ENCODE measurements at places on chromosomes 5 and 9.
A peak's percentile ranks its signal among the peaks of the same experiment; 100 is the strongest.

- no peak for DNase-seq
These were observed at the start of gene PCDHGC3 for GRCh38 chr5:141475625-141476131. Gene PCDHGC3 (plus strand): TSS chr5:141475966. CDS start chr5:141476117, 151 bp downstream.

DNA sequence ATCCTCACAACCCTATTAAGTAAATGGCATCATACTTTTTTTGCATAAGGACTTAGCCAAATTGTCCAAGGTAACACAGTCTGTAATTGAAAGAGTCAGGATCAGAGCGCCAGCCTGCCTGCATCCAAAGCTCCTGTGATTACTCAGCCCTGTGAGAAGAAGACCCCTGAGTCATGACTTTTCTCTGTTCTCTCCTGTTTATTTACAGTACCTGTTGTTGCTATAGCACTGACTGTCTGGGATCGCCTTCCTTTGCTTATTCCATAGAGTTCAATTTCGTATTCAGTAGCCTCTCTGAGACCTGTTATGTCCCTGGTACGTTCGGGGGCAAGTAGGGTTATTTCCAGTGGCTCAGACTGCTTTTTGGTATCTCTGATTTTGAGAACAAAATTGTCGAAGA, 71.8 kb downstream of the TNC start:
- DNase-seq = no peak

- no peak for DNase-seq
These were observed 93.1 kb upstream of the WWC1 start for GRCh38 chr5:168198359-168198758.

DNA sequence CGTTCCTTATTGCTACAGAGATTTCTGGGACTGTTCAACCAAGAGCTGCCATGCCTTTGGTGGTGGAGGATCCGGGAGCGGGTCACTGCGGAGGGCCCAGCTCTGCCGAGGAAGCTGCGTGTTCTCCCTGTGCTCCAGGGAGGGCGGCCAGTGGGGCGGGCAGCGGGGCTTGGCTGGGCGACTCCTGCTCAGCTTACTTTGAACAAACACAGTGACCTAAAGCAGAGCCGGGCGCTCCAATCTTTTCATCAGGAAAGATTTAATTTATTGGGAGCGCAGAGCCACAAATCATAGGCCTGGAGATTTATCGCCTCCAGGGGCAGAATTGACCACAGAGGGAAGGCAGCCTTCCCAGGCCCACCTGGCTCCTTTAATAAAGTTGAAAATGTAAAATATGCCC, 27.7 kb downstream of the LHX3 start:
- no peak for DNase-seq

- DNase-seq = no peak
These were observed 39.2 kb downstream of the DCAF10 start for GRCh38 chr9:37839496-37840461.

GRCh38 chr5:143516249-143516648, 112.8 kb upstream of the NR3C1 start:
- DNase-seq = no peak

DNA sequence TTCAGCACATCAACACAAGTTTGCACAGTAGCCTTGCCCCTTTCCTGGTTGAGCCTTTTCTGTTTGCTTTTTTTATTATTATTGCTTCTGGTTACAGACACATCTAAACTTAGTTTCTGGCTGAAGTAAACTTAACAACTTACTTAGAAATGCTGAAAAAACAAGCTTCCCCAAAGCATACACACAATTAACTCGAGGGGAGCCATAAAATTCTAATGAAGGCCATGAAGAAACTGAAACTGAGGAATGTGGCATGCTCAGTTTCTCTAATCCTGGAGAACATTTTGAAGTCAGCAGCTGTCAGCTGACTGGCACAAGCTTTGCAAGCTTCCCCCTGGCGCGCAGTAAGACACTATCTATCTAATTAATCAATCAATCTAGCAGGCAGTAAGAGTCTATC, 3.7 kb downstream of the MYO10 start:
- no peak for DNase-seq

DNA sequence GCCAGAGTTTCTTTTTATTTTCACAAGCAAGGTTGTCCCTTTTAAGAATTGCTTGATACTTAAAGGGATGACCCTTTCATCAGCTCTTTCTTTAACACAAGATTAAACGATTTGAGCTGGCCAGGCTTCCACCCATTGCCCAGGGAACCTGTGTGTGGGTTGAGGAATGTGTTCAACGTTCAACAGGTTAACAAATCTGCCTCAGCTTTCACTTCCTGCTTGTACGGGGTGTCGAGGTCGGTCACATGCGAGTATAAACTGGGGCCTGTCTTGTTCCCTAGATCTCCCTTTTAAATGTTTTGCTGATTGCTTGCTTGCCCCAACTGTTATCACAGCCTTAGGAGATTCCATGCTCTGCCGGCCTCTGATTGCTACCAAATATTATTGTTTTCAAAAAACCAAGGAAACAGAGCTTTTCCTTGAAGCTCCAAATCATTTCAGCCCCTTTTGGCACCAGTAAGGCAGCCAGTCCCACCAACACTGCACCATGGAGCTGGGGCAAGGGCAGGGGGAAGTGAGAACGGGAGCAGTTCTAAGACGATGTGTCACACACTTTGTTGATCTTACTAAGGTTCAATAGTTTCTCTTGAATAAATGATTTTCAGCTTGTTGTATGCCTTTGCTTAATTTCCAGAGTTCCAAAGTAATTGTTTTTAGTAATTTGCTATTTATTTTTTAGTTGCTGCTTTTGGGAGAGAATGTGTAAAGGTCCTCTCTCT, 10.7 kb upstream of the CLK4 start:
- no peak for DNase-seq

GRCh38 chr9:99811598-99812383, 9.9 kb upstream of the NR4A3 start:
- no peak for DNase-seq

DNA sequence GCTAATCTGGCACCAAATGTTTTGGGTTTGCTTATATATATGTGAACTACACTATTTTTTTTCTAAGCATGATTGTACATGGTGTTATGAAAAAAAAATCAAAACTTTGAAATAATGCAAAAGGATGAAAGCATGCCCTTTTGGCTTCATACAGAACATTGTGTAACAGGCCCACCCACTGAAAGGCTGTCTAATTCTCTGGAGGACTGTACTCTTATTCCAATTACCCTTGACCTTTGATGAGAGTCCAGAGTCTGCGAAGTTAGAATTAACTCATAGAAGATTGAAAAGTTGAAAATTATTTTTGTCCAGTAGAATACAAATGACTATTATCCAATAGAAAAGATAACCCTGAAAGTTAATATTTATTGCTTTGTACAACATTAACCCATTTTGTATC, 117.4 kb downstream of the ADAMTS12 start:
- DNase-seq = no peak

DNA sequence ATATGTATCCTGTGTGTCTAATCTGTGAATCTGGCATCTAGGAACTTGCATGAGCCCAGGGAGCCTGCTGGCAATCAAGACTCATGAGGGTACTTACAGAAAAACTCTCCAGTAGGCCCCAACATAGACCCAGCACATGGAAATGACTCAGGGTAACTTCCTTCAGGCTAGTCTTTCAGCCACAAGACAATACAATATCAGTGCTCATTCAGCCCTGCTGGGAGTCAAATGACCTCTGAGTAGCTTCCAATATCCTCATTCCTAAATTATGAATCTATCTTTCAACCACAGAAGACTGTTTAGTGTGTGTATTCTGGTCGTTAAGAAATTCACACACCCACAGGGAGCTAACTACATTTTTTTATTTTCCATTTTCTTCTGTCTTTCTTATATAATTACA, 1273.0 kb downstream of the EFNA5 start:
- DNase-seq = no peak

DNA sequence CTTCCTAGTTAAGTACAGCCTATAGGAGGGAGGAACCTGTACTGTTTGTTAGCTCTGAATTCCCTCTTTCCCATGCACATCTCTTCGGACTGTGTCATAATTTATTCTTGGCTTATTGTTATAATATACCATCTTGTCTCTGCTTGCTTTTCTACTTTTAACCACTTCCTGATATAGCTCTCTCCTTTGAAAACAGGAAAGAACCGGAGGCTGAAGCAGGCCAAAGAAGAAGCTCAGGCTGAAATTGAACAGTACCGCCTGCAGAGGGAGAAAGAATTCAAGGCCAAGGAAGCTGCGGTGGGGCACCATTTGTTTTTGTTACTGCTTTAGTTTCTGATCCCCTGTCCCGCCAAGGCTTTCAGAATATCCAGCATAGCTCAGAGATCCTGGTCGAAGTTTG, 4.8 kb downstream of the ATP6V1G1 start:
- no peak for DNase-seq

DNA sequence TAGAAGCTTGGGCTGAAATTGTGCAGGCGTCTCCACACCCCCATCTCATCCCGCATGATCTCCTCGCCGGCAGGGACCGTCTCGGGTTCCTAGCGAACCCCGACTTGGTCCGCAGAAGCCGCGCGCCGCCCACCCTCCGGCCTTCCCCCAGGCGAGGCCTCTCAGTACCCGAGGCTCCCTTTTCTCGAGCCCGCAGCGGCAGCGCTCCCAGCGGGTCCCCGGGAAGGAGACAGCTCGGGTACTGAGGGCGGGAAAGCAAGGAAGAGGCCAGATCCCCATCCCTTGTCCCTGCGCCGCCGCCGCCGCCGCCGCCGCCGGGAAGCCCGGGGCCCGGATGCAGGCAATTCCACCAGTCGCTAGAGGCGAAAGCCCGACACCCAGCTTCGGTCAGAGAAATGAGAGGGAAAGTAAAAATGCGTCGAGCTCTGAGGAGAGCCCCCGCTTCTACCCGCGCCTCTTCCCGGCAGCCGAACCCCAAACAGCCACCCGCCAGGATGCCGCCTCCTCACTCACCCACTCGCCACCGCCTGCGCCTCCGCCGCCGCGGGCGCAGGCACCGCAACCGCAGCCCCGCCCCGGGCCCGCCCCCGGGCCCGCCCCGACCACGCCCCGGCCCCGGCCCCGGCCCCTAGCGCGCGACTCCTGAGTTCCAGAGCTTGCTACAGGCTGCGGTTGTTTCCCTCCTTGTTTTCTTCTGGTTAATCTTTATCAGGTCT, at the start of gene C9orf72:
TSS of gene C9orf72 (minus strand) at position 564 of the 716 bp plus-strand sequence. CDS start 6,361 bp downstream, outside the sequence.
- peak; percentile 81 for DNase-seq

DNA sequence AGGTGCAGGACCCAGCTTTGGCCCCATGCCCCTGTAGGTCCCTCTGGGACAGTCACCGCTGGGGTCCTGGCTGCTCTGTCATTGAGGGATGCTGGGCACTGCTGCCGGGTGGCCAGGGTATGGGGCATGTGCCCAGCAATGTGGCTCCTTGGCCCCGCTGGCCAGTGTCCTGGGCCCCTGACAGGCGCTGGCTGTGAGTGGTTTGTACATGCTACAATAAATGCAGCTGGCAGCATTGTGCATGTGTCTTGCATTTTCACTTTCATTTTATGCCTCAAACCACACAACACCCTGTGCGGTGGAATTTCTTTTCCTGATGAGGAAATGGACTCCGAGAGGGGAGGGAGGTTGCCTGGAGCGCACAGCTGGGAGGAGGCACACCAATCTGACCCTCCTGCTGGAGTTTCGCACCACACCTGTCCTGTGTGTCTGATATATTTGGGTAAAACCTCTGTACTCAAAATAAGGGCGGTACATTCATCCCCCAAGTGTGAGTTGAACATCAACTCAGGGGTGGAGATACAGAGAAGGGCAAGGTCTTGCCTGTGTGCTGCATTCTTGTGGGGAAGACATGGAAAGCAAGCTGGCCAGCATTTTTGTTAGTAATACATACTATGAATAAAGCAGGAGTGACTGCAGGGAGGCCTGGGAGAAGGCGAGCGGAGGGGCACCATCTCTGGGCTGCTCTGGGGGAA, 11.7 kb downstream of the TSPAN17 start:
- no peak for DNase-seq
